ENCODE measurements at places on chromosomes 5 and 9.
A peak's percentile ranks its signal among the peaks of the same experiment; 100 is the strongest.

DNA sequence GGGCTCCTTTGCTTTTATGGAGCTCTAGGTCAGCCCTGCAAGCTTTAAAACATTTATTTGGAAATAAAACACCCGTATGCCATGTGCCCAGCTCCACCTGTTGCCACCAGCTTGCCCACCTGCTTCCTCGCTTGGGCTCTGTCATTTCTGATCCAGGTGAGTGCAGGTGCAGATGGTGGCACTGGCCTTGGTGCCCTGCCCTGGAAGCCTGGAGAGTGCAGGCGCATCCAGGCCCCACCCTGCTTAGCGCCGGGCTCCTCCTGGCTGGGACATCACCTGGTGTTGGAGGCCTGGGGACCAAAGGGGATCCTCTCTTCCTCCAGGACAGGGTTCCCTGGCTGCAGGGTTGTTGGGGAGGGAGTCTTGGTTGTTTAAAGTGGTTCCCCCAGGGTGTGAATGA lies 35.8 kb downstream of the WNK2 start:
- DNase-seq, result no peak

- no peak for DNase-seq
These were observed 401.6 kb downstream of the EBF1 start for GRCh38 chr5:158698023-158698639.

- no peak for DNase-seq
These were observed 507.7 kb upstream of the PTGER4 start for GRCh38 chr5:40171971-40172370.

DNA sequence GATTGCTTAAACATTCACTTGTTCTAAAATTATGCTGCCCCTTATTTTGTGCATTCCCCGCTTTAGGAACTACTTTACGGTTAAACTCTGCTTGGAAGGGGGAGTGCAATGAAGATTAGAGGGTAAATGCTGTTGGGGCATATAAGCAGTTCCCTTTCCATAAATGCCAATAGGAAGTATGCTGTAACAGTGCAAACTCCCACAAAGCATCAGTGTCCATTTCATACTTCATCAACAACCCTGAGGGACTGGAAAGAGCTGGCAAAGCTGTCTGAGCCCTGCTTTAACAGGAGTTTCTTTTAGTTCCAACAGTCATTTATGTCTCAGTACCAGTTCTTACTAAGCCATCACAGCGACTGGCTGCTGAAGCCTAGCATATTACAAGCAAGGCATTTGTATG lies 1.8 kb downstream of the ACTL7A start:
- DNase-seq, result no peak

DNA sequence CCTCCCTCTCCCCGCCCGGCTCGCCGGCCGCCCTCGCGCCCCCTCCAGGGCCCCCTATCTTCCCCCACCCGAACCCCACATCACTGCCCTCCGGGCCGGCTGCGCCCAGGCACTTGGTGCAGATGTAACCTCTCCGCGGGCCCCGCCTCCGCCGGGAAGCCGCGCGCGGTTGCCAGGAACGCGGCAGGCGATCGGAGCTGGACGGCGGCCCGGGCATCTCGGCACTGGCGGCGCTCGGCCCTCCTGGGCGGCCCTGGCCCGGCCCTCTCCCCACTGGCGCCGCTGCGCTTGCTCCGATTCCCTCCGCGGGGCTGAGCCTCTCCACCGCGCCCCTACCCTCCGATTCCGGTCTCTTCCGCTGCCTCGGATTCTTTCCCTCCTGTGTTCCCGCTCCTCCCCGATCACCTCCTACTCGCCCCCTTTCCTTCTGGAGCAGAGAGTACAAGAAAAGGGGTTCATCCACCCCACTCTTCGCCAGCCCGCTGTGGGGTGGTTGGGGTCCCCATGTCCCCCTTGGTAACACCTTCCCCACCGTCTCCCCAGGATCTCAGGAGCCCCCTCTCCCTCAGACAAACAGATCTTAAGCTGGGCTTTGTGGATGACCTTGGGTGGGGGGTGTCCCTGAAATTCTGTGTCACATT lies 70.6 kb downstream of the C9orf50 start:
- no peak for DNase-seq

DNA sequence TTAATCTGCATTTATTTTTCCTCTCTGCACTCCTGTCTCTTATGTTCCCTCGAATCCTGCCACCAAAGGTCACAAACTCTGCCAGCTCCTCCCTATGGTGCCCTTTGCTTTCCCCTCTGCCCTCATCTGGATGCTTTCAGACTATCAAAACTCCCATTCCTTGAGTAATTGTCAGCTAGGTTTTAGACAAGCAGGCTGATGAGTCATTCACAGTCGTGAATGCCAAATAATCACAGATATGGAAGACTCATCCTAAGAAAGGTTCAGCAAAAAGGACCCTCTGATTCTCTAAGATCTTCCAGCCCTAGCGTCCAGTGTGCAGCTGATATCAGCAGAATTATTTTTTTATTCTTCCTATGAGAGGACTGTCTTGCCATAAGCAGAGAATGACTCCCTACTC lies 104.5 kb upstream of the NUDT12 start:
- no peak for DNase-seq

GRCh38 chr5:35668319-35668718 lies 50.7 kb downstream of the SPEF2 start:
- DNase-seq, result peak; percentile 13

DNA sequence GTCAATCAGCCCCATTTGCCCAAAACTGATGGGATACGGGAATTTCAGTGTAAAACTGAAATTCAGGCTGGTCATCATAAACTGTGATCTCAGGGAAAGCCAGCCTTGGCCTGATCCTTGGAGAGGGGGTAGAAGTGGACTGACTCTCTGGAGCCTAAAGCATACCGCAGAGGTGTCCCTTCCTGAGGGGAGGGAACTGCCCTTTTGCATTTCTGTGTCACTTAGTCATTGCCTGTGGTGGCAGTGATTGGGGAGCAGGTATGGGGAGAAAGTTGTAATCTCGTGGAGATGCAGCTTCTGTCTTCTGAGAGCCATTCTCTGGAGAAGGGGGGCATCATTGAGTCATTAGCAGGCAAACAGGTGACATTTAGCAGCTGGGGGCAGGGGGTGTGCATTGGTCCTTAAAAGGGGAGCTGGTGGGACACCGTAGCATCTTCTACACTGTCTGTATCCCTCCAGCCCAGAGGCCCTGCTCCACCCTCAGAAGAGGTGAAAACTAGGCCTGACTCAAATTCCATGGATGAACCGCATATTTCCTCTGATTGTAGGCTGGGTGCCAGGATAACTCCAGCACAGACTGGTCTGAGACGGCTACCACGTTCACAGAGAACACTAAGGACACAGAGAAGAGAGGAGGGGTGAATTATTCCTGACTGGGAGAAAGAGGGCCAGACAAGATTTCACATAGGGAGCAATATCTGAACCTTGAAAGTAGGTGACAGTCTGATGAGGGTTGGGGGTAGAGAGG lies 143.3 kb downstream of the SEC61B start:
- no peak for DNase-seq

GRCh38 chr5:15938961-15939360 lies 240.6 kb downstream of the MARCHF11 start:
- DNase-seq, result no peak

GRCh38 chr5:150300496-150301169 lies 2.1 kb downstream of the ARSI start:
- no peak for DNase-seq

- DNase-seq, result no peak
These were observed 31.0 kb downstream of the PCBD2 start for GRCh38 chr5:134935711-134936602.
